GM04504 (cell line): ENCODE measurements at places on chromosomes 12 and 14.
A peak's percentile ranks its signal among the peaks of the same experiment; 100 is the strongest.

- DNase-seq = no peak
These were observed 95.4 kb upstream of the DIO3 start for GRCh38 chr14:101465795-101466448.

DNA sequence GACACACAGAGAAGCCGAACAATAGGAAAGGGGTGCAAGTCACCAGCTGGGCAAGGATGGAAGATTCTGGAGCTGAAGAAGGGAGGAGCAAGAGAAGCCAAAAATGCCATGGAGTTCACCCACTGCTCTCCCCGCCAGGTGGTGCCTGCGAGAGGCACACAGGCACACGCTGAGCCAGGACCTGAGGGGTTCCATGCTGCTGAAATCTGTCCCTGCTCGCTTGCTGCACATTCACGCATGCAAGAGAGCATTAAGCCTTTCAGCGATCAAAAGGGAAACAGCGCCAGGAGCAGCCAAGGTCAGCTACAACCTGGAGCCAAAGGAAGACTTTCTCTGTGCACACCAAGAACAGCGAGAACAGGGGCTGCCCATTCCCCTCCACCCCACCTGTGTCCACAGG lies 104.1 kb downstream of the ANO2 start:
- no peak for DNase-seq

- DNase-seq = no peak
These were observed 11.1 kb upstream of the CMAS start for GRCh38 chr12:22034709-22035506.

DNA sequence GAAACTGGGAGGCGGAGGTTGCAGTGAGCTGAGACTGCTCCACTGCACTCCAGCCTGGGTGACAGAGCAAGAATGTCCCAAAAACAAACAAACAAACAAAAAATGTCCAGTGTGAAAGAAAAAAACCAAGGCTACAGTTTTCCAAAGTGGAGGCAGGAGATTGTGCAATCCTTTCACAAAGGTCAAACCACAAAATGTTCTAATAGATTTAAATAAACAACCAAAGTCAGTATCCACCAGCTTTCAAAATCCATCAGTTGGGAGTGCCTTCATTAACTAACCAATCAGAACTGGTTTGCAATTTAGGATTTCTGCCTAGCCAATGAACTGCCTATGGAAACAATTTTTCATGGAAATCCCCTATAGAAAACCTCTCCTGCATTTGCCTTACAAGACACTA lies 52.3 kb upstream of the TRIM9 start:
- DNase-seq = no peak

GRCh38 chr14:101630056-101630965 lies 69.0 kb downstream of the DIO3 start:
- DNase-seq = no peak

DNA sequence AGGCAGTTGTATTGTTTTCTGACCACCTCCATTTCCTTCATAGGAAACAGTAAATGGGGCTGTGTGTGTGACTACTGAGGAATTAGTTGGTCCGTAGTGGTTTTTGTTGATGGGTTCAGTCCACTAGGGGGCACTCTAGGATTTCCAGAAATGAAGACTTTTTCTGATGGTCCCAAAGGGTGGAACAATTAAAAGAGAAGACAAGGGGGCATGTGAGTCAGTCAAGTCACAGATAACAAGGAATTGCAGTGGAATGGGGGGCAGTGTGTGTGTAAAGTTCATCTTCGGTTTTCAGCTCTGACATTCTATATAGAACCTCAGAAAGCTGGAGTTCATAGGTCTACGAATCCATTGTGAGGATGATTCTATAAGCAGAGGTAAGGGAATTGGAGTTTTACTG lies 186.6 kb upstream of the OR4E1 start:
- no peak for DNase-seq

DNA sequence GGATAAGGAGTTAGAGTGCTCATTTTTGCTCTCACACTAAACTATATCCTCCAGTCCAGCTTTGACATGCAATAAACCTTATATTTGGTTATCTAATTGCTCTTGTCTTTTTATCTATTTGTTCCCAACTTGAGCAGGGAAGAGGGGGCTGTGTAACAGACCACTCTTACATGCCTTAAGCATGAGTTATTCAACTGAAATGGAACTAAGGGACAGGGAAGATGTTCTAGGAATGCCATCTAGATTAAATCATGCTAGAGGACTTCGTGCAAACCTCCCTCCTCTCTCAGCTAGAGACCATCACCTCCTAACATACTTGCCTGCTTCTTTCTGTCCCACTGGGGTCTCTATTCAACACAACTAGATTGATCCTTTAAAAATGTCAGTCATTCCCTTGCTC lies 20.6 kb downstream of the SPX start:
- no peak for DNase-seq

GRCh38 chr12:34207858-34208257 lies 185.6 kb downstream of the ALG10 start:
- DNase-seq = no peak

DNA sequence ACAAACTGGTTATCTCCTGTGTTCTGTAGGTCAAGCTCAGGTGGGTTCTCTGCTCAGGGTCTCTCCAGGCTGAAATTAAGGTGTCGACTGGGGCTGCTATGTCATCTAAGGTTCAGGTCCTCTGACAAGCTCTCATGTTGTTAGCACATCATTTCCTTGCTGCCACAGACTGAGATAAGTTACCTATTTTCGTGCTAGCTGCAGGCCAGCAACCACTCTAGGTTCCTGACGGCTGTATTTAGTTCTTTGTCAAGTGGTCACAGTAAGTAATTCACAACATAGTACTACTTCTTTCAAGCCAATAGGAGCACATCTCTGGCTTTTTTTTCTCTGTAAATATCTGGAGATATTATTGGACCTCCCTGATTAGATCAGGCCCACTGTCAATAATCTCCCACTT lies 169.3 kb upstream of the CAND1 start:
- no peak for DNase-seq

- no peak for DNase-seq
These were observed 30.5 kb upstream of the SLC15A5 start for GRCh38 chr12:16307856-16308475.

DNA sequence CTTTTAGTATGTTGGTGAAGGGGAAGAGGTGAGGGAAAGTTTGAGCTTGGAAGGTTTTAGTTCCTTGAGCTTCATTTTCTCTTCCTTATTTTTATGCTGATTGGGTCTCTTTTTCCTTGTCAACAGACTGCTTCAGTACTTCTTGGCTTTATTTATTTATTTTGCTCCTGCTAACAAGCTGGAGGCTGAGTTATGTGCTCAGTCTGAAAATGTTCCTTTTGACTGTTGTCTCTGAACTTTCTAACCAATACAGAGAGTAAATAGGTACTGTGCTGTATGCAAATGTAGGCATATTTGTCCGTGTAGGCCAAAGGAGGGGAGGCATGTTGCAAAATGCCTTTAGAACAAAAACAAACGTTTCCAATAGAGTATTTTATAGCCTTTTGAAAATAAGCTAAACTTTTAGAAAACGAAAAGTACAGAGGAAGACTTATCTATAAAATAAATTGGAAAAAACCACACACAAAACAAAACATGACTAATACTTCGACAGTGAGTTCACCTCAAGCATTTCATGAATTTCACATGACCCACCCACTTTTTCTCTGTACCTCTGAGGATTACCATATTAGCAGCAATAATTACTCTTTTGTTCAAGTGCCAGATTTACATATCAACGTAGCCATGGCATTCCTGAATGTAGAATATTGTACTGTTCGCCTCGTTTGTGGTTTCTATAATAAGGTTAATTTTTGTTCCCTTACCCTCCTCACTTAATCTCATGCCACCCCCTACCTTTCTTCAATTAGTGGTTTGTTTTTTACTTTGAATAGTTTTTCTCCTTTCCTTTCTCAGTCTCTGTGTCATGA lies 4.7 kb upstream of the CREBL2 start:
- DNase-seq = no peak

DNA sequence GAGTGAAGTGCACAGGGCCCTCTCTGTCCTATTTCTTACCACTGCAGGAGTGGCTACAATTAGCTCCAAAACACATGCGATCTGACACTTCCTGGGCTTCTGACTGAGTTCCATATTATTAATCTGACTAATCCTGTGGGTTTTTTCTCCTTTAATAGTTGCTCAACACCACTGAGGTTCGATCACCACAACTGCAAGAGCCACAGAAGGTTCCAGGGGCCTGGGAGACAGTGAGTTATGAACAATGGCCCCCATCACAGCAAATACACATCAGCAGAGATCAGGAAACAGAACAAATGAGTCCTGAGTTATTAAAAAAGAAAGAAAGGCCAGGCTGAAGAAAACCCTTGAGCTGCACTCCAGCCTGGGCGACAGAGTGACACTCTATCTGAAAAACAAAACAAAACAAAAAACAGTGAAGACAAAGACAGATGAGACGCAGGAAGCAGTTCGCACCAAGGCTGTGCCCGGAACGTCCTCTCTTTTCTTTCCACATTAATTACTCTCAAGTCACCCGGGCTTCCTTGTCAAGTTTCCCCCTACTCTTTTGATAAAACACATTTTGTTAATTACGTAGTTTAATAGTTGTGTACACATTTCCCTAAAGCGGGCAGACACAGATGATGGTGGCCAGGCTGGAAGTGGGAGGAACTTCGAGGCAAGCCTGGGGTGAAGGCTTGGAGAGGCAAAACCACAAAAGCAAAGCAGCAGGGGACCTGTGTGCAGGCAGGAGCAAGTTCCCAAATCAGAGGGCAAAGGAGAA lies 42.7 kb downstream of the CDC42BPB start:
- DNase-seq = no peak

DNA sequence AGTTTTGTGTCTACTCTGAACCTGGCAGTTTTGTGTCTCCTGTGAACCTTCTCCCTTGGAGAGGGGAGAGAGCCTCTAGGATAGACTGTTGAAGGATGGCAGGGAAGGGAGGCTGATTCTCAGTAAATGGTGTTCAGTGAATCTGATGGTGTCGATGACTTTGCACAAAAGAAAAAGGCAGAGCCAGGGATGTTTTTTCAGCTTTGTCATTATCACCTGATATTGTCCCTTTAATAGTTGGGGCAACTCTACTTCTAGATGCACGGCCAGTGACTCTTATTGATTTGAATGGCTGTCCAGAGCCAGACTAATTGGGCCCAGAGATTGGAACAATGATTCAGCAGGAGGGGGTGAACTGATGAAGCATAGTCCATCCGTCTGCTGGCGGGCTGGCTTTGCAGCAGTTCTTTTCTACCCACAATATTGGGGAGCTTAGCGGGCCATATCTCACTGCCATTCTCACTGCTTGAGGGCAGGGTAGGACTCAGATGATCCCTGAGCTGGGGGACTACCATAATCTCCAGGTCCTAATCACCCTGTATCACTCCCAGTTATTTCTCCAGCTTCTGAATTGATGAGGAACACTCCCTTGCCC lies 93.1 kb downstream of the ADCK1 start:
- no peak for DNase-seq

- DNase-seq = no peak
These were observed 170.8 kb downstream of the SNAPC1 start for GRCh38 chr14:61932974-61933373.

- DNase-seq = no peak
These were observed 345.0 kb downstream of the ATP23 start for GRCh38 chr12:58286353-58286752.

DNA sequence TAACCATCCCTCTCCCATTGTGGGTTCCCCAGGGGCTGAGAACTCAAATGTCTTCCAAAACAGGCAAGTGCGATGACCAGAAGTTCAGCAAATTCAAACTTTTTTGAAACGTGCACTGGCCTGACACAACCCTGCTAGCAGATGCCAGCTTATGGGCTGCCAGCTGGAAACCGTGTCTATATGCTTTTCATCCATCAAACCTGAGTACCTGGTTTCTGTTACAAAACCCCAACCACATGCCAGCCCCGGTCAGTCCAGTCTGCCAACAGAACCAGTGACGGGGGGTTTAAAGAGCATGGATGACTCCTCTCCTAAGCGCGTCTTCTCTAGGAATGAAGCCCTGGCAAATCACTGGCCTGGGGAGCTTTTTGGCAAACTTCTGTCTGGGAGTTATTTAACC lies 189.7 kb downstream of the TTC7B start:
- DNase-seq = no peak

DNA sequence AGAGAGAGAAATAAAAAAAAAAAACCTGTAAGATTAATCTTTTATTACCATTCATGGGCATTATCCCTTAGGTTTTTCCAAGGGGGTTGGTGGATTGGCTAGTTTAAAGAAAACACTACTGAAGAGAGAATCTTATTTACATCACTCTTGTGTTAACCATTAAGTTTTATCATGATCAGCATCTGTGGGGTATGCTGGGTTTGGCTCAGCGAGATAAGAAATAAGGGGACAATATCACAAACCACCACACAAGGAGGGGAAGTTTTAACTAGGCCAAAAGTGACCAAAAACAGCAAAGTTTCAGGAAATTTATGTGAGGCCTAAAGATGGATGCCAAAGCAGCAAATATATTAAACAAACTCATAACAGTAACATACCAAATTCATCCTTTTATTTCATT lies 548.6 kb downstream of the SLC16A7 start:
- DNase-seq = no peak

DNA sequence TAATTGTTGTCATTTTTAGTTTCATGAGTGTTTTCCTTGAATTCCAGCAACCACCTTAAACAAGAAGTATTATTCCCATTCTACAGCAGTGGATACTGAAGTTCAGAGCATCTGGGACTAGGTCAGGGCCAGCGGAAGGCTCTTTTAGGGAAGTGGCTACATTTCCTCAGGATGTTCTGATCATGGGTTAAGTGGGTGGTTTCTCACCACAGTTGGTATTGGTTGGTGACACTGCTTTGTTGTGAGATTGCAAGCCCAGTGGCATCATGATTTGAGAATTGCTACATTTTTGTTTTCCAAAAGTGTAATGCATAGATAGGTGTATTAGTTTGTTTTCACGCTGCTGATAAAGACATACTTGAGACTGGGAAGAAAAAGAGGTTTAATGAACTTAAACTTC lies 47.1 kb downstream of the SYNE2 start:
- DNase-seq = no peak

GRCh38 chr14:103562179-103562428 lies 353 bp downstream of the BAG5 start:
- no peak for DNase-seq

- DNase-seq = no peak
These were observed 1051.9 kb upstream of the FLRT2 start for GRCh38 chr14:84477996-84478395.

GRCh38 chr12:75086091-75087038 lies 123.3 kb downstream of the KCNC2 start:
- peak; percentile 34 for DNase-seq

- DNase-seq = no peak
These were observed 199.8 kb upstream of the PDZRN4 start for GRCh38 chr12:40988355-40988754.

DNA sequence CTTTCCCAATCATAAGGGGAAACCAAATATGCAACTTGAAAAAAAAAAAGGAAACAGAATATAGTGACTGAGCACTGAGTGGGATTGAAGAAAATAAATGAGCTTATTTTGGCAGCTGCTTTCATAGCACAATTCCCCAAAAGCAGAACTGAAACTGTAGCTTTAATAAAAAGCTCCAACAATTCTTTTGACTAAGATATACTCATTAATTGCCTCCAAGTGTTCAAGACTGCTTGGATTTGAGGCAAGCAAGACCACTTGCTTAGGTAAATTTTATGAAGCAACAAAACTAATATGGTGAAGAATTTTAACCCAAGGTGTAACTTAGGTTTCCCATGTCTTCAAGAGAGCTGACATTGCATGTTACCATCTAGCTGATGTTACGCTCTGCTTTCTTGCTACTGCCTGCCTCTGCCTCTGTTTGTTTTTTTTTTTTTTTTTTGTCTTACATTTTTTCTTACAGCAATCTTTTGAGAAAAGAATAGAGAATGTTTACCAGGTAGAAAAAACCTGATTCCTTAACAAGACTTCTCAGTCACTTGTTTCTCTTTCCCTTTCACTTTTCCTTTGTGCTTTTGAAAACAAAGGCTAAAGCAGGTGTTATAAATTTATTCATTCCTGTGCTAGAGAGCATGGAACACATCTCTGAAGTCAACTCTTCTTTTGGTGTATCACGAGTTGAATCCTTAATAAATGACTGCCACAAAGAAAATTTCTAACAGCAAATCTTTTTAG lies 134.4 kb downstream of the BCAT1 start:
- DNase-seq = no peak
